ENCODE measurements at places on chromosomes 6 and 20.

DNA sequence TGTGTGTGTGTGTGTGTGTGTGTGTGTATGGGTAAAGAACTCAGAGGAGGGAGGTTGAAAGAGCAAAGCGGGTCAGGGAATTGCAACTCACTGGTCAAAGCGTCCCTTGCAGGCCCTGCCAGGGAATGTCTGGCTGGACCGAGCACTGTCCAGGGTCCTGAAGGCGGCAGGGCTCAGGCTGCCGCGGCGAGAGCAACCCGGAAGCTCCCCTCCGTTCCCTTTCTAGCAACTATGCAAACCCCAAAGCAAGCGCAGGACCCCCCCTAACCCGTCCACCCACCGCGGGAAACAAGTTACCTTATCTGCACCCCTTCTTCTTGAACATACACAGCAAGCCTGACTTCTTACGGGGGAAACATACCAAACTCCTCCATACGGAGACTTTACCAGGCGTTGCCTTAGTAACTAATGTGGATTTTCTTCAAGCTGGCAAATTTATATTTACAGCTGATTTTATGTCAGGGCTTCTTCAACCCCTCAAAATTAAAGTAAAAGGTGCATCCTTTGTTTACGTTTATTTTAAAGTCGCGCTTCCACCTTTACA is 538 bp upstream of the GRM1 start:
- no peak for DNase-seq

DNA sequence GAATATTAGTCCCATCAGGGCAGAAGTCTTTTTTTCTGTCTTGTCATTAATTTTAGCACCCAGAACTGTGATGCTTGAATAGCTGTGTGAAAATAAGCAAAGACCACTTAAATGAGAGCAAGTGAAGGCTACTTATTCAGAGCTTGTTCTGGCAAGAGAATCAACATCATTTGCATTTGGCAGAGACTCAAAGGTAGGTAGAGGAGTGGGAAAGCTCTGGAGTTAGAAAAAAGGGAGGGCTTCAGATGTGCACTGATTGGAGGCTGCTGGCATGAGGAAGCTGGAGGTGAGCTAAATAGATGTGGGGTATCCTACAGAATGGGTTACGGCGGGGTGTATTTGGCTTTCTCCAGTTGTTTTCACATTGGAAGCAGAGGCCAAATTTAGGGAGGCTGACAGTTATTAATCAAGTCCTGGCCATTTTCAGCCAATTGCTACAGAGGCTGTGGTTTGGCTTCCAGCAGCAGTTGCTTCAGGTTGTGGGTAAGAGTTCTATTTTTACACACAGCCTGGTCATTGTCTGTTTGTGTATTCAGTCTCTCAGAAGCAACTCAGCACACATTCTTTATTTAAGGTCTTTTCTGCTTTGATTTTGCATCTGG is 254.3 kb downstream of the BTBD3 start:
- no peak for DNase-seq

- no peak for DNase-seq
Observed at GRCh38 chr20:6590891-6591637, 176.4 kb upstream of the BMP2 start.

DNA sequence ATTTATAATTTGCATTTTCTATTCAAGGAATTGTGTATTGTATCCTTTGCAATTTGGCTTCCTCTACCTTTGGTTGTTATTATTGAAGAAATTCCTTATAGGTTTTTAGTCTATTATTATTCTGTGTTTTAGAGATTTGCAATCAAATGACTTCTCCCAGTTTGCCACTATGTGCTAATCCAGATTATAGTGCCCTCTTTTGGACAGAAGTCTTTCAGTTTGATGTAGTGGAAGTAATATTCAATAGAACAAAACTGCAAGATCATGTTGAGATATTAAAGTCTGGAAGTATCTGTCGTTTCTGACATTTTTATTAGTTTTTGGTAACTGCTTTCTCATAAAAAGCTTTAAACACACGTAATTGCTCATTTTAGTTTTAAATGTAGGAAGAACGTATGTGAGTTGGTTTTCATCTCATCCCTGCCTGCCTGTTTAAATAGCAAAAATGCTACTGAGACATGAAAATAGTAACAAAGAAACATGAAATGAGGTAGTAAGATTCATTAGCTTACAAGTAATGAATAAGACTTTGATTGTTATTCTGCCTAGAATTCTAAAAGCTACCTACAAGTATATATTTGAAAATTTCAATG is 72.8 kb downstream of the RTN4IP1 start:
- DNase-seq, result no peak

GRCh38 chr6:142568857-142569597 is 267.2 kb downstream of the ADGRG6 start:
- no peak for DNase-seq

- DNase-seq, result no peak
Observed at GRCh38 chr6:110250058-110250457, 69.8 kb downstream of the CDC40 start.

- DNase-seq, result no peak
Observed at GRCh38 chr20:9200620-9201019, 131.7 kb downstream of the PLCB4 start.

DNA sequence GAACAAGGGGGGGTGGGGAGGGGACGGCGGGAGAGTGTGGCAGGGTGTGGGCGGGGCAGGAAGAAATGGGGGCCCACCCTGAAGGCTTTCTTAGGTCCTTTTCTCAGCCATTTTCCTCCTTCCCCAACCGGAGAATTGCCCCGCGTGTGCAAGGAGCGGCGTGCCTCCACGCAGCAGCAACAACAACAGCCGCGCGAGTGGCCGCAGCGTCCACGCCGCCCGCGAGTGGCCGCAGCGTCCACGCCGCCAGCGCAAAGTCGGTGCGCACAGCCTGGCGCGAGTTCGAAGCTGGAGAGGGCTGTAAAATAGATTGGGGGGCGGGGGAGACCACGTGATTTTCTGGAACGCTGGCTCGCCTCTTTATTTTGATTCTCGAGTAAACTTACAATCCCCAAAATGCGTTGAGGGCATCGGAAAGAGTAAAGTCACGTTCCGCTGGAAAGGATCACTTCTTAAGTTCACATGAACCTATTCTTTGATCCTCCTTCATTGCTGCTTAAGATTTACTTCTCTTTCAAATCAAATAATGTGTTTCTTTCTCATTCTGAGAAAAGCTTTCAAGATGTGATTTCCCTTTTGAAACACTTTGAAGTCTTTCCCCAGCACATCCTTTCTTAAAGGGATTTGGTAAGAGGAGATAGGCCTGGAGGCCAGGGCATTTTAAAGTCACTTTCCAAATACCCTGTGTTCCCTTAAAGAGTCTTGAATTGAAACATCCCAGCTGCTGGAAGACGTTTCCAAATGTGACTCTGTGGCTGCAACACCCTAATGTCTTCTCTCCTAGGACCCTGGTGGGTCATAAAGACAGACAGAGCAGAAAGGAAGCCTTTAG is 66.7 kb upstream of the ZNF217 start:
- no peak for DNase-seq

DNA sequence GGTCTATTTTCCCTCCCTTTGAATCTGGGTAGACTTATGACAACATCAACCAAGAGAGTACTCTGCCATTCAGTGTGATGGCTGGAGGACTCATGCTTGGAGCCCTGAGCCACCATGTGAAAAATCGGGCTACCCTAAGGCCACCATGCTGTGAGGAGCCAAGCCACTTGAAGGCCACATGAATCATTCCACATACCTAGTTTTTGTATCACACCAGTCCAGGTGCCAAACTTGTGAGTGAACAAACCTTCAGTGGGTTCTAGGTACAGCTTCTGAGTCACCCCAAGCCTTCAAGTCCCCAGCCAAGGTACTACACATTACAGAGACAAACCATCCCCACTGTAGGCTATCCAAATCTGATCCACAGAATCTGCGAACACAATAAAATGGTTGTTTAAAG is 37.4 kb upstream of the E2F3 start:
- DNase-seq, result no peak

- no peak for DNase-seq
Observed at GRCh38 chr6:85344996-85345395, 104.9 kb upstream of the NT5E start.

DNA sequence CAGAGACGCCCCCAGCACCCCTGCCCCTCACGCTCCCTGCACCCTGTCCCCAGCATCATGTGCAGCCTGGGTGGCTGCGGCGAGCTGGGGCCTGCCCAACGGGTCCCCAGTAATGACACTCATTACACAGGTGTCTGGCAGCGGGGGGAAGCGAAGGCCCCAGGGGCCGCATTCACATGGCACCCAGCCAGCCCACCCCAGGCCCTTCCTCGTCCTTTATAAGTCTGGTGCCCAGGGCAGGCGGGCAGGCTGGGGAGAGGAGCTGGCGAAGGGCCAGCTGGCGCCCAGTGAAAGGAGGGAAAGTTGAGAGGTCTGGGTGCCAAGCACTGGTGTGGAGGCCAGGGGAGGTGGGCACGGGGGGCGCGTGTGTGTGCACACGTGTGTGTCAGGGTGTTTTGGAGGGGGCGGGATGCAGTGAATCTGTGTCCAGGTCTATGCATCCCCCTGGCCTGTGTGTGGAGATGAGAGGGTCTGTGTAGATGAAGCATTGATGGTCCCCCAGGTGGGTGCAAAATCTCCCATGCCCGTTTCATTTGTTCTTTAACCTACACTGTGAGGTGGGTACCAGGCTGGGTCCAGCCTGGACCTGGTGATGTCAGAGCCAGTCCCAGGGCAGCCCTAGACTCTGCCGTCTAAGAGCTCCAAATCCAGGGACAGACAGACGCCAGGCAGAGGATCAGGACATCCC is 105.3 kb downstream of the CEBPB start:
- DNase-seq, result no peak

DNA sequence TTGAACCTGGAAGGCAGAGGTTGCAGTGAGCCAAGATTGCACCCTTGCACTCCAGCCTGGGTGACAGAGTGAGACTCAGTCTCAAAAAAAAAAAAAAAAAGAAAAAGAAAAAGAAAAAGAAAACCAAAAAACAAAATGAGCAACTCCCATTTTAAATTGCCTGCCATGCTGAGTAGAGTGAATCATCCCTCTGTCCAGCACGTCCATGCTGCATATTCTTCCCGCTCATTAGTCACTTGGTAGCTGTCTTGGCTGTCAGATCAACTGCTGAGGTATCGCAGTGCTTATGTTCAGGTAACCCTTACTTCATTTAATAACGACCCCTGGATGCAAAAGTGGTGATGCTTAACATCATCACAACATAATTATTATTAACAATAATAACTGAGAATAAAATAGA is 72.6 kb upstream of the RNF24 start:
- DNase-seq, result no peak

- DNase-seq, result no peak
Observed at GRCh38 chr6:467671-468082, 76.1 kb downstream of the IRF4 start.

- DNase-seq, result no peak
Observed at GRCh38 chr20:62350629-62351422, 16.3 kb downstream of the LAMA5 start.

DNA sequence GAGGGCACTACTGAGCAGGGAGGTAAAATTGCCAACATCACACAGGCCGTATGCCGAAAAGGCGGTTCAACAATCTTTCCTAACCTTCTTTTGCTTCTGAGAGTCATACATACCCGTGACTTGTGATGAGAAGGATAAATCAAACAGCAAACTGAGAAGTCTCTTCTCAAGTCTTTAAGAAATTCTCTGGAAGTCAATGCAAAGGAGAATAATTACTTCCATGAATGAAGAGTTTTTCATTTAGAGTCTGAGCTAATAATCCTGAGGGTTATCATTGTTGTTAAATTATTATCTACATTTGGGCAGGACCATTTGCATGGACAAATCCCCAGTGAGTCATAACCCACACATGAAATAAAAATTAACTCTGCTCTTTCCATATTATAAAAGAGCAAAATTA is 22.4 kb upstream of the ILRUN start:
- DNase-seq, result no peak

DNA sequence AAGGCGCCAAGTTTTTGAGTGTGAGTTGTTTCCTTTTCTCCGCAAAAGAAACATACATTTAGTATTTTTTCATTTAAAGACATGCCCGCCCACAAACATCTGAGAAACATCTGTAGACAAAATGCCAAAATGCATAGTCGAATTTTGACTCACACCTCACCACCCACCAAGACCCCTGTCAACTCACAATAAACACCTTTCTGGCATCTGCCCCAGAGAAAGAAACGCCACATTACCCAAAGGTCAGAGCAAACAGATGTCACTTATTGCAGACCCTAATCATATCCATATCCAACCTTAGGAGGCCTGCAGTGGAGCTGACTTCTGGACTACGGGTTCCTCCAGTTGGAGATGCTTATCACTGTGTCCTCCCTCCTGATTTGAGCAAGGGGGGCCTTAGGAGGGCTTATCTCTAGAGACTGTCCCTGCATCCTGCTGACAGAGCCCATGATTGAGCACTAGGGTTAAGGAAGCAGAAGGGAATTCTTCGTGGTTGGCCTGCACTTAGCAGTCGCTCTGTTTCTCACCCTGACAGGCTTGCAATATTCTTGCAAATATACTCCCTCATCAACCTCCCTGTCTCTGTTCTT is 90.5 kb upstream of the TBX18 start:
- DNase-seq, result no peak

GRCh38 chr6:7617801-7618764 is 28.1 kb downstream of the SNRNP48 start:
- no peak for DNase-seq

DNA sequence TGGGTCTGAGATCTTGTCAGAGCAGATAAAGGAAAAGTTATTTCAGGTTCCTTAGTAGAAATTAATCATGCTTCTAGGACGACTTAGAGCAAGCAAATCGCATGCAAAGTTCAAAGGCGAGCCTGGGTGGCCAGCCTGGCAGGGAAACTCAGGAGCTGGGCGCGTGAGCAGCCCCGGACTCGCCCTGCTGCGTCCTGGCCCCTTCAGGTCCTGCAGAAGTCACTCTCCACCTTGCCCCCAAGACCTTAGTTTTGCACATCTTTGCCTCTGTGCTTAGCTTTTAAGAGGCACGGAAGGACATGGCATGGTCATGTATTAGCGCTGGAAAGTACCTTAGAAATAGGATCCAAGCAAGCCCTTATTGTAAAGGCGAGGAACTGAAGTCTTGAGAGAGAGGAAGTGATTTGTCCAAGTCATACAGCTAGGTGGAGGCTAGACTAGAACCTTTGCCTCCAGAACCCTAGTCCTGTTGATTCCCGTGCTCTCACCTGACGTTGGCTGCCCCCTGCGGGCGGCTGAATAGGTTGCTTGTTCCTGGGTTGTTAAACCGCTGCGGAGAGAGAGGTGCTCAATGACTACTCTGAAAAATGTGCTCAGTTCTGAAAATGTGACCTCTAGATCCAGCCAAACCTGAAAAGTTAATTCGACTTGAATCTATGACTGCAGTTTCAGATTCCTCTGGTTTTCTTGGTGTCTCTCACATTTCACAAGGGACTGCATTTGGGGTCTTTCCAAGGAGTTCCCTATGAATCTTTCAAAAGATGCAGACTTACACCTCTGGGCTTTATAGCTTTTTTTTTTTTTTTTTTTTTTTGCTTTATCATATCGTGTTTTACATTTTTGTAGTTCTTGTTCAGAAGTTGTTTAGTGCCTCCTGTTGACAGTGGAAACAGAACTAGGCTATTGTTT is 2.7 kb downstream of the MYB start:
- DNase-seq, result peak; percentile 50

- DNase-seq, result no peak
Observed at GRCh38 chr6:23329086-23329485, 759.7 kb downstream of the HDGFL1 start.

GRCh38 chr6:366389-367297 is 24.9 kb upstream of the IRF4 start:
- DNase-seq, result no peak
